ENCODE measurements at places on chromosomes 1 and 21. TPM values are rescaled to one million over a fixed set of nuclear protein-coding genes. Genes with fewer than 3 reads are reported as not detected.

Gene C1orf87
- not detected for total RNA-seq

Gene OR2M7
- not detected for total RNA-seq

Gene TRIM67
- 0.39 TPM for total RNA-seq

Gene OVAAL
- not detected for total RNA-seq

Gene GPR52
- 0.78 TPM for total RNA-seq

Gene TMPRSS3
- total RNA-seq = not detected

Measured in smooth muscle cell of the pulmonary artery (primary cell).